Amniotic stem cell (primary cell): ENCODE measurements at places on chromosomes 1 and 21.

- no peak for DNase-seq
Measured at GRCh38 chr1:29756498-29756897, 520.2 kb downstream of the PTPRU start.

- no peak for DNase-seq
Measured at GRCh38 chr1:233435622-233436021, 108.1 kb downstream of the MAP3K21 start.

GRCh38 chr1:215748431-215748830 lies 181.3 kb downstream of the KCTD3 start:
- DNase-seq = no peak

GRCh38 chr1:68147534-68148171 lies 84.7 kb downstream of the WLS start:
- no peak for DNase-seq

DNA sequence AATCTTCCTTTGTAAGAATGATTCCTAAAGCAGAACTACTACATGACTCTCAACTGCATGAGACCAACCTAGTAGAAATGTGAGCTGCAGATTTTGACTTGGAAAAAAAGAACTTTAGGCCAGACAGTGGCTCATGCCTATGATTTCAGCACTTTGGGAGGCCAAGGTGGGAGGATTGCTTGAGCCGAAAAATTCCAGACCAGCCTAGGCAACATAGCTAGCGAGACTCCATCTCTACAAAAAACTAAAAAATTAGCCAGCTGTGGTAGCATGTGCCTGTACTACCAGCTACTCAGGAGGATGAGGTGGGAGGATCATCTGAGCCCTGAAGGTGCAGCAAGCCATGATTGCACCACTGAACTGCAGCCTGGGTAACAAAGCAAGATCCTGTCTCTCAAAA lies 24.7 kb upstream of the ITLN2 start:
- no peak for DNase-seq

DNA sequence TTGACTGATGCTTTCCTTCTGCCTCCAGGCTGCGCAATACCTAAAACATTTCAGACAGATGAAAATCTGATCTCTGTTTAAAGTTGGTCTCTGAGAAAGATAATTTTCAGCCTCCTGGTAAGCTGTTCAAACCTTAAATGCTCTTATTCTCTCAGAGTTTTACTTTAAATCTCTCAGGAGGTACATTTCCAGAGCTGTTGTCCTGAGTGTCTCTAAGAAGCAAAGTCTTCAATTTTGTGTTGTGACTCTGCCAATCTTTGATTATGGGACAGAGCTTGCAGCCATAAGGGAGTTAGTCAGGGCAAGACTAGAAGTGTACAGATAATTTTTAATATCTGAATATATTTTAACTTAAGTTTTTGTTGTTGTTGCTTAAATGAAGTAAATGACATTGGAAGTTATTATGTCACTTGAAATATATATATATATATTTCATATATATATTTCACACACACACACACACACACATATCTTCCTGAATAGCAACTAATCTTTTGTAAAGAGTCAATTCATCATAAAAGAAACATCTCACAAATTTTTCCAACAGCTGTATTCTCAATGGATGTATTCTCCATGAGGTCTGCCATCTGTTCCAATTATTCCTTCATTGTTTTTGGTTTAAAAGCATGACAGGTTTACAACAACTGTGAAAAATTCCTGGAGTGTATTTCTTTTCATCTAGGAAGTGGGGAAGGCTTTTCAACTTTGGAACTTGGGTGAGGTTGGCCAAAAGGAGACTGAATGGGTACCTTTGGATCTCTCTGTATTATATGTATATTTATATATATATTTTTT lies 259.4 kb downstream of the BACH1 start:
- no peak for DNase-seq

DNA sequence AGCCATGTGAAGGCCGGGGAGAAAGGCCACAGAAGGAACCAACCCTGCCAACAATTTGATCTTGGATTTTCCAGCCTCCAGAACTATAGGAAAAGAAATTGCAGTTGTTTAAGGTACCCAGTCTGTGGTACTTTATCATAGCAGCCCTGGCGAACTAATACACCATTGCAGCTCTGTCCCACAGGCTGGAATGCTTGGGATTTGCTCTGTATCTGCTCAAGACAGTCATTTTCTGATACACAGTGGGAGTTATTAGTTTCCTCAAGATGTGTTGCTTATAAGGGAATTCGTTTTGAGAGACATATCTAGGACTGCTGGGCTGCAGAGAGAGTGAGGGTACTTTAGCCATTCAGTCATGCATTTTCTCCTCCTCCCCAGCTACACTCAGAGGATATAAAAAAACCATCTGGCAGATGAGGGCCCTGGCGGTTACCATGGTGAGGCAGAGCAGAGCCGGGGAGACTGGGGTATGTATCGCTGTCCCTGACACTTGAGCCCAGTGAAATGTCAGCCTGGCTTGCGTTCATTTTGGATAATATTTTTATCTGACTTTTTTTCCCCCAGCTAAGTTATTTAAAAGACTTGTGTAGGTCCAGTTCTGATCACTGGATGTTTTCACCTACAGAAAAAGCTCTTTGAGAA lies 104.6 kb downstream of the DIRAS3 start:
- no peak for DNase-seq

DNA sequence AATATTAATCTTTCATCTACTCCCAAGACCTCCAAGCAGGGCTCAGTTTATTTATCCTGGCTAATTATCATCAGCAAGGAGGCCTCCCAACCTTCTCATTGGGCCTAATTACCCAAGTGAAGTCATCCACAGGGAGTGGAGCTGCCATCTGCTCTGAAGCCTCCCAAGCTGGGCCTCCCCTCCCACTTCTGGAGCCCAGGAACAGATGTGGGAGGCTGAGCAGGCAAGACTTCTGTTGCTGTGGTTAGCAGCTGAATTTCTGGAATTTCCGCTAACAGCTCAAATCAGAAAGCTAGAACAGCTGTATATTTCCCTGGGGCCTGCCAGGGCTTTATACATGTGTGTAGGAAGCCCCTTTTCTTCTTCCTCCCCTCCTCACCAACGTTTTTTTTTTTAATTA lies 127.5 kb downstream of the UCK2 start:
- no peak for DNase-seq

DNA sequence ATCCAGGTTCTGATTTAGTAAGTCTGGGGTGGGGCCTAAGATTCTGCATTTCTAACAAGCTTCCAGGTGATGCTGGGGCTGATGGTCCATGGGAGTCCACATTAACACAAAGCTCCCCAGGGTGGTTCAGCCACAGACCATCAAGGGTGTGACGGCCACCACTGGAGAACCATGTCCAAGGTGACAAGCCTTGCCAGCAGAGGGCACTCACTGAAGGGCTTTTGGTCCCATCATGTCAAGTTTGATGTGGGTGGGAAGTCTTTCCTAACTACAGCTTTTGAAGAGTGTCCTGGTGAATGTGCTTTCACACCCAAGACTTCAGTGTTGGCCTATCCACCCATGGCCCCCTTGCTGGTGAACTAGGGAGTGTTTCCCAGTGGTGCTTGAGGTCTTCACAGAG lies 67.1 kb downstream of the UBE2T start:
- no peak for DNase-seq

GRCh38 chr1:53148123-53148522 lies 5.7 kb upstream of the SLC1A7 start:
- no peak for DNase-seq

- DNase-seq = peak; percentile 42
Measured at GRCh38 chr1:23177438-23178380, 9.1 kb upstream of the LUZP1 start.

DNA sequence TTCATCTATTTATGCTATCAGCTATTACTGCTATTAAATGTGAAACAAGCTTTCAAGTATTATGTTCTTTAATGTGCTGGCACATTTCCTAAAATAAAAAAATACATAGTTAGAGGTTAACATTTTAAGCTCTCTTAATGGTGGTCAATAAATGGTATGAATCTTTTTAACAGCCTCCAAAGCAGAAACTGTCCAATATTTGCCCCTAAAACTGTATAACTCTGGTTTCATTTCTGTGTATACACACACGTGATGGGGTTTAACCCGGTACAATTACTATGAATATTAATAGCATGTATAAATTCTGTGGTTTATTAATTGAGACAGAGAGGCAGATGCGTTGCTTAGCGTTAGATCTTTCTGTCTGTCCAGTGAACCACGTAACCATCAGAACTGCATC lies 2.2 kb downstream of the ESRRG start:
- DNase-seq = no peak

DNA sequence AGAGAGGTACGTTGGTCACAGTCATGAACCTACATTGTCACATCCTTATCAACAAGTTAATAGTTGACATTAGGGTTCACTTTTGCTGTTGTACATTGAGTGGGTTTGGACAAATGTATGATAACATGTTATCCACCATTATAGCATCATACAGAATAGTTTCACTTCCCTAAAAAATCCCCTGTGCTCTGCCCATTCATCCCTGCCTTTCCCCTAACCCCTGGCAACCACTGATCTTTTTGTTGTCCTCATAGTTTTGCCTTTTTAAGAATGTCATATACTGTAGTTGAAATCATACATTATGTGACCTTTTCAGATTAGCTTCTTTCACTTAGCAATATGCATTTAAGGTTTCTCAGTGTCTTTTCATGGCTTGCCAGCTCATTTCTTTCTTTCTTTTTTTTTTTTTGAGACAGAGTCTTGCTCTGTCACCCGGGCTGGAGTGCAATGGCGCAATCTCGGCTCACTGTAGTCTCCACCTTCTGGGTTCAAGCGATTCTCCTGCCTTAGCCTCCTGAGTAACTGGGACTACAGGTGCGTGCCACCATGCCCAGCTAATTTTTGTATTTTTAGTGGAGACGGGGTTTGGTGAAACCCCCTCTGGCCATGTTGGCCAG lies 50.6 kb downstream of the UCK2 start:
- no peak for DNase-seq

- DNase-seq = no peak
Measured at GRCh38 chr1:219573960-219574359, 38.9 kb downstream of the ZC3H11B start.
